ENCODE measurements at places on chromosomes 5 and 9.

- no peak for DNase-seq
These were observed 703.0 kb upstream of the NUDT12 start for GRCh38 chr5:104265531-104266140.

- no peak for DNase-seq
These were observed 223.9 kb downstream of the FANCC start for GRCh38 chr9:95093586-95093985.

GRCh38 chr5:61332851-61333320, 828 bp downstream of the ZSWIM6 start:
- DNase-seq = no peak

GRCh38 chr9:21931428-21931827, 62.8 kb downstream of the CDKN2A start:
- DNase-seq = no peak

- no peak for DNase-seq
These were observed 98.4 kb downstream of the PHF2 start for GRCh38 chr9:93674580-93675335.

- no peak for DNase-seq
These were observed 14.4 kb downstream of the ANKRD33B start for GRCh38 chr5:10578293-10578665.

- no peak for DNase-seq
These were observed 180.5 kb upstream of the DMAC1 start for GRCh38 chr9:7980041-7980440.

DNA sequence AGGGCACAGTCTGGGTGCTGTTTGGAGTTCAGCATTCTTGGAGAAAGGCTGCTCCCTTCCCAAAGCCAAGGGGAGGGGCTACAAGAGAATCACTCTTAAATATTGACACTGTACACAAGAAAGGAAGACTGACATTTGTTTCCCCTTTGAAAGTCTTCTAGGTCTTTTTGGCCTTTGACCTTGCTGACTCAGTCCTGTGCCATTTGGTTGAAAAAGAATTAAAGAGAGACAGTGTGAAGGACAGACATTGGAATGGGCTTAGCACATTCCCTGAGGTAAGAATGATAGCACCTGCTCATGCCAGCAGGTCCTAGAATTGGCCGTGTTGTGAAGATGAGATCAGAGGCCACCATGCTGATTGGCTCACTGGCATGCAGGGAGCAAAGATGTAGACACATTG, 271.4 kb upstream of the ZNF608 start:
- DNase-seq = no peak

DNA sequence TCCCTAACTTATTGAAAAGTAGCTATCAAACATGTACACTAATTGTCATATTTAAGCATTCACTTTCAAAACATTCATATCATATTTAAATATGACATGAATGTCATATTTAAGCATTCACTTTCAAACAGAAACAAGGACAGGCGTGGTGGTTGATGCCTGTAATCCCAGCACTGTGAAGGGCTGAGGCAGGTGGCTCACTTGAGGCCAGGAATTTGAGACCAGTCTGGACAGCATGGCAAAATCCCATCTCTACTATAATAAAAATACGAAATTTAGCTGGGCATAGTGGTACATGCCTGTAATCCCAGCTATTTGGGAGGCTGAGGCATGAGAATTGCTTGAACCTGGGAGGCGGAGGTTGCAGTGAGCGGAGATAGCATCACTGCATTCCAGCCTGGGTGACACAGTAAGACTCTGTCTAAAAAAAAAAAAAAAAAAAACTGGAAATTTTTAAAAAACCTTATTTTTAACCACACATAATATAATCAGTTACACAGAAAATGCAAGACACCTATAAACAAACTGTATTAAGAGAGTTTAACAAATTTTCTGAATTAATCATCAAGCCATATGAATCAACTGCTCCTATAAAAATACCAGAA, 88.1 kb downstream of the LPAR1 start:
- DNase-seq = no peak

DNA sequence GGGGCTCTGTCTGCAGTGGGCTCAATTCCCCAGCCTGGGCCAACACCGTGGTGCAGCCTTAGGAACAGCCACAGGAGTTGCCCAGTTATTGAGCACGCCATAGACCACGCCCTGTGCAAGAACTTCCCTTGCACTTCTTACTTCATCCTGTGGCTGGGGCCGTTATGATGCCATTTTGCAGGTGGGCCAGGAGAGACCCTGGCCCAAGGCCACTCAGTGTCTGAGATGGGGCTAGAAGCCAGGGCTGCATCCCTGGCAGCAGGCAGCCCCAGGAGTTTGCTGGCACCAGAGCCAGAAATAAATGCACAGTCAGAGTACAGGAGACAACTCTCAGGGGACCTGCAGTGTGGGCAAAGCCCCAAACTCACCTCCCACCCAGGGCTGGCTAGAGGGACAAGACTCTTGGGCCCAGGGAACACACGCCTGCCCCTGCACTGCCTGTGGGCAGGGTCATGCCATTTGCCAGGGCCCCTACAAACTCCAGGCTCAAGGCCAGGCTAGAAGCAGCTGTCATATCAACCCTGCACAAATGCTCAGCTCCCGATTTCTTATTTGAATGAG, 6.7 kb downstream of the CORO2A start:
- no peak for DNase-seq

GRCh38 chr5:127757576-127757975, 54.4 kb downstream of the CCDC192 start:
- DNase-seq = no peak

DNA sequence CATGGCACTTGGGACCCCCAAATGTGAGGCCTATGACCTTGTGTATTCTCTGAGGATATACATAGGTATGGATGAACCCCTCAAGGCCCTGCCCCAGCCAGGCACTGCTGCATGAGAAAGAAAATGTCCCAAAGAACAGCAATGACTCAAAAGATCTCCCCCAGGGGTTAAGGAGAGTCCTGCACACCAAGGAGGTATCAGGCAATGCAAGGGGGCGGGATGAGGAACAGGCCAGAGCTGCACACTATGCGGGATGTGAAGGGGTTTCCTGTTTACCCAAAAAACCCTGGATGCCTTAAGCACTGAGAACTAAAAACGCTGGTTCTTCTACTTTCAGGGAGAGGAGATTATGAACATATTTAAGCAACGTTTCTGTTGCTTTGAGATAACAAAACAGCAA, 3.4 kb downstream of the RAPGEF1 start:
- DNase-seq = no peak

GRCh38 chr9:103991001-103991400, 103.1 kb upstream of the SMC2 start:
- no peak for DNase-seq

GRCh38 chr5:134813407-134813806, 32.4 kb upstream of the C5orf24 start:
- DNase-seq = no peak

DNA sequence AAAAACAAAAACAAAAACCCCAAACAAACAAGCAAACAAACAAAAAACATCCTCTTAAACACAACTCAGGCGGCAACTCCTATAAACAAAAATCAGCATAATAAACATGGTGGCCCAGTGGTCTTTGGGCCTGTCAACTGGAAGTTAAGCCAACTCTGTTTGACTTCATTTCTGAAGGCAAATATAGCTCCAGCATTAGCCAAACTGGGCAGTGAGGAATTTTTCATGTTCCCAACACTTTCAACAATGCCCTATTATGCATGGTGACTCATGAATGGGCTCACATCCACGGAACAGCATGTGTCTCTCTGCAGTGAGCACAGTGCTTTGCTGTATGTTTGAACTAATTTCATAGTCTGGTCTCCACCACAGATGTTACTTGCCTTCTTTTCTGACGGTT, 143.9 kb upstream of the STC2 start:
- no peak for DNase-seq

GRCh38 chr9:121271368-121272341, 3.7 kb downstream of the GSN start:
- no peak for DNase-seq

GRCh38 chr5:163944738-163945137, 439.3 kb downstream of the MAT2B start:
- no peak for DNase-seq

DNA sequence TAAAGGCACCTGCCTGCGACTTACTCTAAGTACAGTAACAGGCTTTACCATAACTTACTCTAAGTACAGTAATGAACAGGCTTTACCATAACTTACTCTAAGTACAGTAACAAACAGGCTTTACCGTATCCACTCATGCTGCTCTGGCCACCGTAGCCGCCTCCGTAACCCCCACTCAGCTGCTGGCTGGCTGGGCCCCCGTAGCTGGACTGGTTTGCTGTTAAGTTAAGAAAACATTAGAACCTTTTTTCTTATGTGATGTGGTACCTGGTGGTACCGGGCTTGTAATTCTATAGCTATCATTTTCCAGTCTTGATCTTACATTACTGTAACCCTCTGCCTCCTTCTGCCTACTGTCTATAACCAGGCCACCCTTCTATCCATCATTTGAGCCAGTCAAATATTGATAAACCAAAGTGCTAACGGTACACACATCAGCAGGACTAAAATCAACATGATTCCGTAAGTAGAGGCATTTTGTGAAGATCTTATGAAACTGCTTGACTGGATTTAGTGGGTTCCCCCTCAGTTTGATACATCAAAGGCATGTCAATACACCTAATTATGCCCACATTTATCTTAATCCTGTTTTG, 7.4 kb downstream of the HNRNPH1 start:
- DNase-seq = no peak

GRCh38 chr5:30195036-30195435, 998.5 kb upstream of the CDH6 start:
- DNase-seq = no peak

DNA sequence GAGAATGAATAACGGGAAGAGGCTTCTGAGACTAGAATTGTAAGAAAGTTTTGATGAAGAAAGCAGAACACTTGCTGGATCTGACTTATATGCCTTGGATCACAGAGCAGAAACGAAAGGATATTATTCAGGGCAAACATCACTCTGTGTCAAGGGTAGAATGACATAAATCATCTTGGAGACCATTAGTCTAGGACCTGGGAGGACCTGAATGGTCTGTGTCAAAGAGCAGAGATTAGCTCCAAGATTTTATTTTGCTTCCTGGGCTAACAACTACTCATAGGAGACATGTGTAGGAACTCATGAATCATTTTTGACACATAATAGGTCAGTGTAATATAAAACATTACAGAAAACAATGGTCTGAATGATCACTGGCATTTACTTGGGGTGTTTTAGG, 417.9 kb downstream of the SLCO4C1 start:
- DNase-seq = no peak

DNA sequence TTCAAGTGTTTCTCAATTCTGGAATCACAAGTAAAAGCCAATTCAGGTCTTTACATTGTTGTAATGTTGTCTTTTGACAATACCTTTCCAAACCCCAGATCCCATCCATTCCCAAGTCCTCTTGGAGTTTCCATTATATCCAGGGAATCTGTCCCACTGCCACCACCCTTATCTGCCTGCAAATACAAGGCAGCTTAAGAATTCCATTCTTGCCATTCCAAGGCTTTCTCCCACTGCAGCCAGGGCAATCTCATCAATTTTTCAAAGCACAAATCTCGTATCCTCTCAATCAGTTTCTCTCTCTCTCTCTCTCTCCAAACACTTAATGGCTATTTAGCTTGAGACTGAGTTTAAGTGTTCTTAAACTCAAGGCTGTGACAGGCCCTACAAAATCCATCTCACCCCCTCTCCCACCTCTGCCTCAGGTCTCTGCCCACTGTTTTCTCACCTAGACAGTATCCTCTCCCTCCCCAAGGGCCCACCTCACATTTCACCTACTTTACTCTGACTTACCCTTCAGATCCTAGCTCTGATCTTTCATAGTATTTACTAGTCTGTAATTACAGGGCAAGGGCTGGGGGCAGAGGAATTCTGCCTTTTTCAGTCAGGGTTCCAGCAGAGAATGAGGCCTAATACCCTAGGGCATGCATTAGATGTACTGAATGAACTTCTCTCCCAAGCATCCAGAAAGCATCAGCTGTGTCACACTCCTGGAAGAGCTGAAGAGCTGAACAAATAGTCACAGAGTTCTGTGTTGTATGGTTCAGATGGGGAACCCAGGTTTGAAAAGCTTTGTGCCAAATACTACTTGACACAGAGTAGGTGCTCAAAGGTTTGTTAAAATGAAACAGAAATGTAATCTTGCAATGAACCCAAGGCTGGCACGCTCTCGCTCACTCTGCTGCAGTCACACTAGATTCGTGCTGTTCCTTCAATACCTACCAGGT, 46.0 kb downstream of the RAPGEF1 start:
- DNase-seq = no peak

DNA sequence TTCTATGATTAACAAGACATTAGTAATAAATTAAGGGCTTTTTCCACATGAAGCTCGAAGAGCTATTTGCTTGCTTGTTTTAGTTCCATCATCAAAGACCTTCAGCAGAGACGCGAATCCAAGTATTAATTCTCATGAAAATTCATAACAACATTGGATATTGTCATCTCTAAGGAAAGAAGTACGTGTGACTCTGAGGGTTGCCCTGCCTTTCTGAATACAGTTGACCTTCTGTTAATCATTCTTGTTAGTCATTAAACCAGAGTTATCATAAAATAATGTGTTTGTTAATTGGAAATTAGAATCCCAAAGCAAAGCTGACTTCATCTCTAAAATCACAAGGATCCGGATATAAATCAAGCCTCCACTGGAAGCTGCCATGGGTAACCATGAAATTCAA, 222.5 kb downstream of the ZNF608 start:
- DNase-seq = no peak

DNA sequence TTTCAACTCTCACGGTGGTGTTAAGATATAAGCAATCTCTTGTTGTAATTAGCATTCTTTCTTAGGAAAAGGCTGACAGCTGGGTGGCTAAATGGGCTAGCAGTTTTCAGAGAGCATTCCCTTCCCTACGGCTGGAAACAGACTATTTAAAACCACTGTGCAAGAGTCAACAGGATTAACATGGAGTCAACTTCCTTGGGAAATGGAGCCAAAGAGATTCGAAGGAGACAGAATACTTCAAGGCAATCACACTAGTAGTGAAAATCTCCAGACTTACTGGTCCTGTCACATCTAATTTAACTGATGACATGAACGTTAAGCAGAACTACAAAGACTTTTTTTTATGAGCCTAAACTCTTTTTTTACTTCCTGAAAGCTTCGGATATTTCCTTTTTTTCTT, 453.3 kb upstream of the ITGA1 start:
- DNase-seq = no peak

DNA sequence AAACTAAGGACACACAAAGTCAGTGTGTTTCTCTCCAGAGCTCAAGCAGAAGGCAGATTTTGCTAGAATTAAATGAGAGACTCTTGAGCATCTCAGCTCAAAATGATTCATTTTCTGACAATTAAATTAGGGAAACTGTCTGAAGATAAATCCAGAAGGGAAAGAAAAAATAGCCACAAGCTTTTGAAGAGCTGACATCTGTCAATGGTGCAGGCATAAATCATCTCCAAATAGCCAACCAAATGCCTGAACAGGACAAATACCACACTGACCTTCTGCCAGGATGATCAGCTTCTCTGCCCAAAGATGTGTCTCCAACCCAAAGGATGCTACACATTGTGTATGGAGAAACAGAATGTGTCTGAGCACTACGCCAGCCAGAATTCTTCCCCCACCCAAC, 199.3 kb downstream of the CTNND2 start:
- no peak for DNase-seq

All from activated CD8-positive, alpha-beta memory T cell treated with anti-CD3 and anti-CD28 coated beads for 1 hour (primary cell).